ENCODE measurements at places on chromosomes 5 and 9. TPM values are rescaled to one million over a fixed set of nuclear protein-coding genes. Genes with fewer than 3 reads are reported as not detected.
A peak's percentile ranks its signal among the peaks of the same experiment; 100 is the strongest.

LCP2 gene
- not detected for total RNA-seq

GRCh38 chr5:107887166-107887943 lies 216.6 kb upstream of the EFNA5 start:
- DNase-seq, result no peak

- DNase-seq, result no peak
Measured at GRCh38 chr9:16281707-16282106, 588.8 kb downstream of the BNC2 start.

- no peak for DNase-seq
Measured at GRCh38 chr9:128943832-128944620, 3.4 kb downstream of the DOLK start.

SPINK6 gene
- total RNA-seq, result not detected

DNA sequence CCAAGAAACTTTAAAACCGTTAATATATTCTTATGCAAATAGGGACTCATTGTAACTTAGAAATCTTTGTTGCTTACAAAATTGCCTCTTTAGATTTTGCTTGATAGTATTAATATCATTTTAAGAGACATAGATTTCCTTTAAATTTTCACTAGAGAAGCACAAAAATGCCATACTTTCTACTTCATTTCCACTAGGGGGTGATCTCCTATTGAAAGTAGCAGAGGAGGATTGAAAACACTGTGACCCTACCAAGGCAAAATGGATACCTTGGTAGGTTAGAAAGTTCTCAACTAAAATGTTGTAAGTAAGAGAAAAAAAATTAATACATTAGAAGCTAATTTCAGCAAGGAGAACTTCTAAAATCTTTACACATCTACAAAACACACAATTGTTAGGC lies 204.9 kb downstream of the CHSY3 start:
- DNase-seq, result no peak

- no peak for DNase-seq
Measured at GRCh38 chr5:81849770-81850367, 99.0 kb upstream of the SSBP2 start.

- no peak for DNase-seq
Measured at GRCh38 chr9:137919649-137920141, 42.1 kb downstream of the CACNA1B start.

TEK gene
- 1.6 TPM for total RNA-seq

GRCh38 chr9:16871336-16872151 lies 1.1 kb upstream of the BNC2 start:
- DNase-seq, result peak; percentile 70

PELO gene
- total RNA-seq, result 71.5 TPM

DNA sequence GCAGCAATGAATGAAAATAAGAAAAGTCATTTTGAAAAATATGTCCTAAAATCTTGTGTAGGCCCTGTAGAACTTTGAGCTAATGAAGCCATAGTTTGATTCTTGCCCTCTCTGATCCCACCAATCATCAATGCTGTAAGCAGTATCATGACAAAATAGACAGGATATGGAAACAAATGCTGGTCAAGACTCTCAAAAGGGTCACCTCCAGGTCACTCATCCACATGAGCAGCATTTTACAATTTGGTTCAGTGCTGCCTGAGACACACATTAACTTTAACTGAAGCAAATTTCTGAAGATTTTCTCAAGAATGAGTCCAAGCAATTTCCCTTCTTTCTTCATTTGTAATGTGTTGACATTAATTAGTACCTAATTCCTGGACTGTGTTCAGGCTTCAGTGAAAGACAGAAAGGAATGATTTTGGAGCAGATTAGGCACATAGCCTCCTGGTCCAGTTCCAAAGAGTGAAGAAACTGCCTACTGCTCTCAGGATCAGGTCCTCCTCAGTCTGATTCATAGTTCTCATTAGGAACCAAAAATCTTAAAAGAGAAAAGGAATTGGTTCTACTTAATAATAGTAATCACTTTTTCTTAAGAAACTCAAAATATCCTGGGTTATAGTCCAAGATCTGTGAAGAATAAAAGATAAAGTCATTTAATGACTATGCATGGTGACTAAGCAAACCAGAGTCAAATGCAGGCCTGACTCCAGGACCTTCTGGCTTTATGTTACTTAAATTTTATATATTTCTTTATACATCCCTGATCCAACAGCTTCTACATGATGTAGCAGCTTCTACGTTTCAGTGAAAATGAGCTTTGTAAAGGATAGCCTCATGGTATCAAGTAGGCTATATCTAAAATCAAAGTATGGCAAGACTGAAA lies 192.1 kb upstream of the RGMB start:
- DNase-seq, result peak; percentile 61

- no peak for DNase-seq
Measured at GRCh38 chr5:98415663-98416062, 357.8 kb upstream of the RGMB start.

Measured in HFFc6 (cell line).